ENCODE measurements at places on chromosomes 7 and 10. TPM values are rescaled to one million over a fixed set of nuclear protein-coding genes. Genes with fewer than 3 reads are reported as not detected.

DNA sequence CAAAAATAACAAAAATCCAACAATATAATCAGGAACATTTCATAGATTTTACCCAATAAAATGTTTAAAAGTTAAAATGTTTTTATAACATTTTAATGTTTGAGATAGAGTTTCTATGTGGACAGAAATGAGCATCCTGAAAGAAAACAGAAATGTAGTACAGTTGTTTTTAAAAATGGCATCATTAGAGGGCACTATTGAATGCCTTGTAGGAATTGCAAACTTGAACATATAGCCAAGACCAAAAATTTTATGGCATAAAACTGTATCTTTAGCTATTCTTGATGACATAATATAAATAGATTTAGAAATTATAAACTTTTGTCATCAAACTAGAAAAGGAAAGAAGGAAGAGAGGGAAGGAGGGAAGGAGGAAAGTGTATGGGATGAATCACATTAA lies 1372.7 kb downstream of the GATA3 start:
- no peak for DNase-seq

Gene MYH16
- not detected for total RNA-seq

DNA sequence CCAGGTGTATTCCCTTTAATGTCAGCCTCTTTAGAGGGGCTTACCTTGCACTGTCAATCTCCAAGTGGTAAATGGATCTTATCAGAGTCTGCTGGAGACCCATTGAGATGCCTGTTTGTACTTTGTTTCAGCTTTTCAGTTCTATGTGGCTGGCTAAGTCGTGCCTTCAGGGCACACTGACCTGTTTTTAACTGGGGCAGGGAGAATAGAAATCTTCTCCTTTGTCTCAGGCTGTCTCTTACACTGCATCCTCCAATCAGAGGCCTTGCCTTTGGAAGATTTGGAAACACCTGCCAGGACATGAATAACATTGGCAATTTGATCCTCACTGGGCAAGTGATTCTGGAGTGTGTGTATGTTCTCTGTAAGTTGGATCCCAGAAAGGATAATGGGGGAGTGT lies 65.0 kb downstream of the POU6F2 start:
- no peak for DNase-seq

GRCh38 chr7:114047889-114048288 lies 129.1 kb upstream of the PPP1R3A start:
- DNase-seq, result peak; percentile 87

Gene WDFY4
- not detected for total RNA-seq

- DNase-seq, result no peak
Measured at GRCh38 chr10:22723343-22723779, 9.0 kb upstream of the PIP4K2A start.

Gene AEBP1
- total RNA-seq, result 53.0 TPM

- no peak for DNase-seq
Measured at GRCh38 chr7:128136215-128136597, 104.9 kb upstream of the LEP start.

Gene DMBT1
- not detected for total RNA-seq
